ENCODE measurements at places on chromosomes 5 and 9.
A peak's percentile ranks its signal among the peaks of the same experiment; 100 is the strongest.

- no peak for DNase-seq
Observed at GRCh38 chr5:92835712-92836111, 745.3 kb downstream of the NR2F1-AS1 start.

- peak; percentile 92 for DNase-seq
Observed at GRCh38 chr5:151080613-151081430, at the start of gene TNIP1. Gene TNIP1, minus strand, starts transcription at chr5:151081034. Its CDS starts 15,939 bp downstream, at chr5:151065095.

GRCh38 chr5:14417276-14417730 is 164.3 kb upstream of the OTULINL start:
- no peak for DNase-seq

- no peak for DNase-seq
Observed at GRCh38 chr9:88579050-88579715, 44.2 kb downstream of the NXNL2 start.

DNA sequence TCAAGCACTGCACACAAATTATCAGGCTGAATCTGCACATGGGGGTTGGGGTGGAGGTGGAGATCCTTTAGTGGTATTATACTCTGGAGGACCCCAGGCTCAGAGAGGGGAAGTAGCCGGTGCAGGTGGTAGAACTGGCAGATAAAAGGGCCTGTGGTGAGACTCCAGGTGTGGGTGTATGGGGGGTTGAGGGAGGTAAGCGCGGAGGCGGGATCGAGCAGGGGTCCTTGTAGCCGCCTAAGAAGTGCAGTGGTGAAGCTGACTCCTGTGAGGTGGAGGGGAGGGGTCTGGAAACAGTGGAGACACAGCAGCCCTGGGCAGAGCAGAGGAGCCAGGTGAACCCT is 841 bp downstream of the ACSL6 start:
- no peak for DNase-seq

- peak; percentile 61 for DNase-seq
Observed at GRCh38 chr9:74773886-74774479, 113.7 kb downstream of the TRPM6 start.

GRCh38 chr9:133003071-133003461 is 24.6 kb downstream of the GFI1B start:
- DNase-seq, result no peak

GRCh38 chr9:33170464-33171415 is 3.6 kb upstream of the B4GALT1 start:
- peak; percentile 38 for DNase-seq

DNA sequence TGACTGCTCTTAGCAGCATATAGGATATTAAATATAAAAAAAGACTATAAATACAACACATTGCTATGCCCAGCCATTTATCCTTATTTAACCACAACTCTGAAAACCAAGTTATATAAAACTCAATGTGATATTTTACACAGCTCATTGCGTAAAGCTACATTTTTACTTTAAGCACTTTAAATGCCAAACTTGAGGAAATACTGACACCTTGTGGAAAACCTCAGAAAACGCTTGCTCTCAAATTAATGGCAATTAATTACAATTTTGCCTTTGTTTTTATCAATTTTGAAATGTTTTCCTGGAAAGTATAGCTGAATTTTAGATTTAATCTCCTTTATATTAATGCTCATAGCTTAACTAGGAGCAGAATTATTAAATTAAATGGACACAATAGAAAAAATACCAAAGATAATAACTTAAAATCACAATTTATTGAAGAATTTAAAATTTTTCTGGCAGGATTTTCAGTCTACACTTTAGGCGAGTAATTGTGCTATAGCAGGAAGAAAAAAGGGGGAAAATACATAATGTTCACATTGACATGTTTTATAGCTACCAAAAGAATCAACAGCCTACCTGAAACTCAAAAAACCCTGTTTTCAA is 25.2 kb upstream of the PLAC8L1 start:
- DNase-seq, result no peak

DNA sequence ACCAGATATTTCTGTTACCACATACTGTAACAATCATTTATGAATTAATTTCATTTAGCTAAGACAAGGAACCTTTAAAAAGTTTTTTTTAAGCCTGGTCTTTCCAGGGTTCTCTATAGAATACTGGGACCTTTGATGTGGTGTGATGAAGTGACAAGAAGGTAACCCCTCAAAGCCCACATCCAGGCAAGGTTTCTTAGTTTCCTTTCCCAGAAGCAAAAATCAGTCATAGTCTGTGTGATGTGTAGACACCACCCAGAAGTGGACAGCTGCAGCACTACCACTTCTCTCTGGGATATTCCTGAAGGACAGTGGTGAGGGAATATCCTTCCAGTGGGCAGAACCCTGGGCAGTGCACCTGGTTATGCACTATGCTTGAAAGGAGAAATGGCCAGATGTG is 115.6 kb downstream of the TTC39B start:
- no peak for DNase-seq

GRCh38 chr5:135921388-135921787 is 25.7 kb upstream of the IL9 start:
- DNase-seq, result no peak

DNA sequence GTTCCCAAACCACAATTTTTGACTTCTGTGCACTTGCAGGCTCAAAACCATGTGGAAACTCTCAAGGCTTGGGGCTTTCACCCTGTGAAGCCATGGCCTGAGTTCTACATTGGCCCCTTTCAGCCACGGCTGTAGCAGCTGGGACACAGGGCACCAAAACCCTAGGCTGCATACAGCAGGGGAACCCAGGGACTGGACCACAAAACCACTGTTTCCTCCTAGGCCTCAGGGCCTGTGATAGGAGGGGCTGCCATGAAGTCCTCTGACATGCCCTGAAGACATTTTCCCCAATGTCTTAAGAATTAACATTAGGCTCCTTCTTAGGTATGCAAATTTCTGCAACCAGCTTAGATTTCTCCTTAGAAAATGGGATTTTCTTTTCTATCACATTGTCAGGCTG is 312.1 kb upstream of the TUSC1 start:
- no peak for DNase-seq

GRCh38 chr9:92353051-92353450 is 27.3 kb downstream of the CENPP start:
- no peak for DNase-seq

- DNase-seq, result no peak
Observed at GRCh38 chr5:111627862-111628261, 115.5 kb upstream of the STARD4 start.

GRCh38 chr9:102975251-102975650 is 19.9 kb upstream of the CYLC2 start:
- no peak for DNase-seq

DNA sequence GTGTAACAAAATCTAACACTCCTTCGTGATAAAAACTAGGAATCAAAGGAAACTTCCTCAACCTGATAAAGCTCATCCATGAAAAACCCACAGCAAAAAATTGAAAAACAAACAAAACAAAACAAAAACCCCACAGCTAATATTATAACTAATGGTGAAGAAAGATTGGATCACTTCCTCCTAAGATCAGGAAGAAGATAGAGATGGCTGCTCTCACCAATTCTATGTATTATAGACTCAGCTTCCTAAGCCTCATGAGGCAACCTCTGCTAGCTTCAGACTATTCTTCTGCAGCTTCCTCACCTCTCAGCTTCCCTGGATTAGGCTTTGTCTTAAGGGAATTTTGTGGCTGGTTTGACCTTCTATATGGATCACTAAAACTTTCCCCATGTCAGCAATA is 40.1 kb downstream of the PHAX start:
- DNase-seq, result no peak

DNA sequence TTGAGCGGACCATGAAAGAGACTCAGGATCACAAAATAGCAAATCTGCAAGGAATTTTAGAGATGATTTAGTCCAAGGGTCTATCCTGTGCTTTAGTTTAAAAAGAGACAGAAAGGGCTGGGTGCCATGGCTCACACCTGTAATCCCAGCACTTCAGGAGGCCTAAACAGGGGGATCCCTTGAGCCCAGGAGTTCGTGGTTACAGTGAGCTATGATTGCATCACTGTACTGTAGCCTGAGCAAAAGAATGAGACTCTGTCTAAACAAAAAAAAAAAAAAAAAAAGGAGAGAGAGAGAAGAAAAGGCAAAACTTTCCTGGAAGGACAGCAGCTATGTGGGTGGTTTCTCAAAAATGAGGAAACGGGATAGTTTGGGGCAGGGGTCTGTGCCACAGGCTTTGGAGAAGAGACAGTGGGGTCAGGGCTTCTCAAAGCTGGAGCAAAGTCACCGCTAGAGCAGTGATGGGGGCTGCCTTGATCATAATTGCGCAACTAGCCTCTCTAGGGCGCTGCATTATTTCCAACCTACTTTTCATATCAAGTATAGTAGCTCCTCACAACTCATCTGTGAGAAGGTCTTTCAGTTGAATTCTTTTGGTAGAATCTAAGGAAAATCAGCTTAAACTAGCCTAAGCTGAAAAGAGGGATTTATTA is 8.5 kb upstream of the ANKH start:
- no peak for DNase-seq

DNA sequence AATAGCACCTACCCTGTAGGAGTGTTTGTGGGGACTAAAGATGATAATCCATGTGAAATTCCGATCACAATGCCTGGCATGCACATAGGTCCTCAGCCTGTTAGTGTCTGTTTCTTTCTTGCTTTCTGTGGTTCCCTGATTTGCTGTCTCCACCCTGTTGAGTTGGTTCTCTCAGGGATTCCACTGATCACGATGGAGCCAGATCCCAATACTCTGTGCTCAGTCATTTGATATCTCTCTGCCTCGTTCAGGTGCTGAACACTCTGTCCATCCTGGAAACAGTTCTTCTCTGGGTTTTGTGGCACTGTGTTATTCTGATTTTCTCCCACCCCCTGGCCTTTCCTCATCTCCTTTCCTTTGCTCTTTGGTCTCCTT is 60.8 kb downstream of the ARHGAP26 start:
- DNase-seq, result no peak

DNA sequence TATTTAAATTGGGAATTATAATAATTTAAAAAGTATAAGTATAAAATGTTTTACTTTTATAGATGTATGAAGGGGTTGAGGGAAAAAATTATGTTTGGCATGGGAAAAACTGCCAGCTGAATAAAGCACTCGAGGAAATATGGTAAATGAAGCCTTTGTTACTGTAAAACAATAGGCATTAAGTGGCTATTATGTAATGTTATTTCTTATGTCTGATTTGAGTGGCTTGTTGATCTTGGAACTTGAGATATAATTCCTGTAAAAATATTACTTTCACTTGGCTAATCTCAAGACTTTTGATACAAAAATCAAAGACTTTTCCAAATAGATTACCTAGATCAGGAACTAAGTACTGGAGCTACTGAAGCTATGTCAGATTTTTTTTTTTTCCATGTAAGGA is 182.9 kb downstream of the CD180 start:
- no peak for DNase-seq

DNA sequence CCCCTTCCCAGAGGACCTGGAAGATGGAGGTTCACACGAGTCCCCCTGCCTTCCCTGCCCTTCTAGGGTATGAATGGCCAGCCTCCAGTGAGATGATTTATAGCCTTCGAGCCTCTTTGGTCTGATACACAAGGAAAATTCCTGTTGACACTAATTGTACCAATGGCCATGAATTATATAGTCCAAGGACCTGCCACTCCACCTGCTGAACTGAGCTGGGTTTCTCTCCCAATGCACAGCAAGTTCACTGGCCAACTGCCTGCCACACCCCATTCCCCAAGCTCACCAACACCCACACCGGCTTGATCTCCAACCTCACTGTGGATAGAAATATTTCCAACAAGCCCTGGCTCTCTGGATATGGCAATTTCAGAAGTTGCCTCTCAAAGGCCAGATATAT is 9.3 kb upstream of the ADRA1B start:
- no peak for DNase-seq

GRCh38 chr5:39228596-39228995 is 9.2 kb upstream of the FYB1 start:
- DNase-seq, result no peak

DNA sequence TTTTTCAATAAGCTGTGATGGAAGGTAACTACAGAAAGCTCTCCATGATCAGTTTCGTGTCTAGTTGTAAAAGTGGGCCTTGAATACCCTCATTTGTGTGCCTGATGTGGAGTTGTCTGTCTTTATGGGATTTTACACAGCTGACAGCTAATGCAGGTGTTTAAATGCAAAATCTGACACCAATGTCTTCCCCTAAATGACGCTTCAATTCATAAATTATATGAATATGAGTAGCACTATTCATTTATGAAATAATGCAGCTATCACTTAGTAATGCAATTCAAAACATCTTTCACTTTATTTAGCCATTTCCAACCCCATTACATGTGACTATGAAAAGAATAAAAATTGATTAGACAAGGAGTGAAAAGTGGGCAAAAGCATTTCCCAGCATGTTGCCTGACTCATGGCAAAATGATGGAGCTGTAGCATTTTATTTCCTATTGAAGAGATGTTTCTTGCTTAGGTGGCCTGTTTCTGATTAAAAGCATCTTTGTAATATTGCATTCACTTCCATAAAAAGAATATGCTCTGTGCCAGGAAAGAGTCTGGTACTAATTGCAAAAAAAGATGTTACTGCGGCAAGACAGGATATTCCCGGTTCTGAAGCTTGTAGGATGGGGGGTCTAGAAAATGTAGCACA is 116.7 kb upstream of the HAPLN1 start:
- no peak for DNase-seq

DNA sequence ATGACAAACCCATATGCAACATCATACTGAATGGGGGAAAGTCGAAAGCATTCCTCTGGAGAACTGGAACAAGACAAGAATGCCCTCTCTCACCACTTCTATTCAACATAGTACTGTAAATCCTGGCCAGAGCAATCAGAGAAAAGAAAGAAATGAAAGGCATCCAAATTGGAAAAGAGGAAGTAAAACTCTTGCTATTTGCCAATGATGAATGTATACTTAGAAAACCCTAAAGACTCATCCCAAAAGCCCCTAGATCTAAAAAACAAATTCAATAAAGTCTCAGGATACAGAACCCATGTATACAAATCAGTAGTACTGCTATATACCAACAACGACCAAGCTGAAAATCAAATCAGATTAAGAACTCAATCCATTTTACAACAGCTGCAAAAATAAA is 66.9 kb downstream of the SPATA31C2 start:
- DNase-seq, result no peak

- DNase-seq, result no peak
Observed at GRCh38 chr5:109601736-109602135, 88.0 kb upstream of the MAN2A1 start.

DNA sequence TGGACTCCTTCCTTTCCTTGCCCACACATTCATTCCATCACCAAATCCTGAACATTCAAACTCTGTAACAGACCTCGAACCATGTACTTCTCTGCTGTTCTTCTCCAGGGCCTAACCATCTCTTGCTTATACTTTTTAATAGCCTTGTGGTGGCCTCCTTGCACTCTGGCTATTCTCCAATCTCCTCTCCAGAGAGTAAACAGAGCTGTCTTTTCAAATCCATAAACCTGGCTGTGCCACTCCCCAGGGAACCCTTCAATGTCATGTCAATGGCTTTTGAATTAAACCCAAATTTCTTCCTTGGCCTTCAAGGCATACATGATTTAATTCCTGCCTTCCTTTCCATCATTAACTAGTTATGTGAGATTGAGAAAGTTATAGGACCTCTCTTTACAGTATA is 277.6 kb upstream of the EFNA5 start:
- no peak for DNase-seq

- peak; percentile 52 for DNase-seq
Observed at GRCh38 chr9:32378993-32379729, 5.3 kb upstream of the ACO1 start.

All from CD8-positive, alpha-beta memory T cell (primary cell).